ENCODE measurements at places on chromosomes 7 and 10.
A peak's percentile ranks its signal among the peaks of the same experiment; 100 is the strongest.

- DNase-seq, result peak; percentile 18
Observed at GRCh38 chr7:101308245-101309085, 13.1 kb downstream of the IFT22 start.

GRCh38 chr7:72183835-72184234 lies 228.3 kb downstream of the CALN1 start:
- no peak for DNase-seq

GRCh38 chr7:112357136-112357535 lies 93.1 kb upstream of the IFRD1 start:
- DNase-seq, result no peak

GRCh38 chr7:13908667-13909397 lies 80.6 kb downstream of the ETV1 start:
- DNase-seq, result no peak

GRCh38 chr7:138478499-138478908 lies 18.4 kb downstream of the TRIM24 start:
- DNase-seq, result no peak

DNA sequence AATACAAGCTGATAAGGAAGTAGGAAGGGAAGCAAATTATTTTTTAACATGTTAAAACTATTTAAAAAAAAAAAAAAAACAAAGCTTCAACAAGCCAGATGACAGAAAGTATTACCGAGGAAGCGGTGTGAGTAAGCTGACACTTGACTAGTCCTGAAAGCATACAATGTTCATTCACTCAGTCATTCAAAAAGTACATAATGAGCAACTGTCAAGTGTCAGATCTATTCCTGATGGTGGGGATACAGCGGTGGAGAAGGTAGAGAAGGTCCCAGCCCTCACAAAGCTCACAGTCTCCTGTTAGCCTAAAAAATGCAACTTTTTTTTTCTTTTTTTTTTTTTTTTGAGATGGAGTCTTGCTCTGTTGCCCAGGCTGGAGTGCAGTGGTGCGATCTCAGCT lies 40.0 kb downstream of the RAPGEF5 start:
- no peak for DNase-seq

DNA sequence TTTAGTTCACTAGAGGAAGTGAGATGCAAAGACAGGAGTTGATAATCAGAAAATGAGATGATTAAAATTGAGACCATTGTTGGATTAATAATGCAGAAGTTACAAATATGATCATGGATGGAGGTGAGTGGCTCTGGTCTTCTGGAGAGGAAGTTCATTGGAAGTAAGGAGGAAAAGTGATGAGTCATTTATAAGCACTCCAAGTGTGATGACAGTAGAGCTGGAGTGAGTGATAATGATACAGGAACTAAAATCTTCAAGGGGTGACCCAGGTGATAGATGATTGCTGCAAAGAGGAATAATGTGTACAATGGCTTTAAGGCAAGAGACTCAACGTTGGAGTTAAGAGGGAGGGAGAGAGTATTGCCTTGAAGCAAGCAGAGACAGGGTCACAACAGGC lies 20.7 kb downstream of the ZNF32 start:
- DNase-seq, result no peak
